ENCODE measurements at places on chromosomes 12 and 14.

GRCh38 chr12:31518680-31519227 is 72.2 kb downstream of the DENND5B start:
- DNase-seq, result no peak

DNA sequence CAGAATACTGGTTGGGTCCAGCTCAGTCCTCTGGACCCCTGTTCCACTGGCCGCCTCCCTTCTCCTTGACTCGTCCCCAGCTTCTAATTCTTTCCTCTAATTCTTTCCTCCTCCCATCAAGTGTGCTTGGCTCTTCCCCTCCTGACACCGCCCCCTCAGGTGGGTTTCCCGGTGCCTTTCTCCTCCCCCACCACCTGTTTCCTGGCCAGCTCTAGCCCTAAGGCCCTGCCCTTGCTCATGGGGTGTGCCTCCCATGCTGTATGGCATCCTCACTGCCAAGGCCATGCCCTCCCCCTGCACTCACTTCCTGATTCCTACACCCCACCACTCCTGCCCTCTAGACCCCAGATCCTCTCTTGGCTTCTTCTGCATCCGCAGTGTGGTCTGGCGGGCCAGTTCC is 12.1 kb upstream of the EML1 start:
- no peak for DNase-seq

DNA sequence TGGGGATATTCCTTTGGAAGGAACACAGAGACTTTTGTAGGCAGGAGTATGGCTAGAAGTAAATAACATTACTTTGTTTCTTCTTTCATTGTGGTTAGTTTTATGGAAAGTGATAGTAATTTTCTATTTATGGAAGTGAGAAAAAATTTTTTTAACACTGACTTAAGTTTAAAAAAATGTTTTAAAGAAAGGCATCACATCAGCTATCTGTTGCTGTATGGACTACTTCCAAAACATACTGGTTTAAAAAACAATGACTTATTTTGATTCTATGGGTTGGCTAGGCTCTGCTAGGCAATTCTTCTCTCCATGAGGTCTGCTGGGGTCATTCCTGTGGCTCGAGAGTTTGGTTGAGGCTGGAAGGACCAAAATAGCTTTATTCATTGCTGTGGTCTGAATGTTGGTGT is 31.7 kb upstream of the SLC38A2 start:
- no peak for DNase-seq

- no peak for DNase-seq
Observed at GRCh38 chr14:73251516-73252215, 14.4 kb downstream of the PAPLN start.

DNA sequence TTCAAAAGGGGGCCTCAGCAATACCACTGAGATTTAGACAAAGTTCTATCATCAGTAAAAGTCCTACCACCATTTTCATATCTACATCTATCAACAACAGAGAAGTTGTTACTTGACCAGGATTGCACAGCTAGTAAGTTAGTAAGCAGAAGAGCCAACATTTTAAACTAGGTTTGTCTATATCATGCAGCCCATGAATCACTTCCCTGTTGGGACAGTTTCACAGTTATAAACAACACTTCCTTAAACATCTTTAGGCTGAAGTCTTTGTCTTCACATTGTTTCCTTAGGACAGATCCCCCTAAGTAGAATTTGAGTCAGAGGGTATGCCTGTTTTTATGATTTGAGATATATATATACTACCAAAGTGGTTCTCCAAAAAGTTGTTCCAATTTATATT is 68.5 kb downstream of the DAO start:
- no peak for DNase-seq

DNA sequence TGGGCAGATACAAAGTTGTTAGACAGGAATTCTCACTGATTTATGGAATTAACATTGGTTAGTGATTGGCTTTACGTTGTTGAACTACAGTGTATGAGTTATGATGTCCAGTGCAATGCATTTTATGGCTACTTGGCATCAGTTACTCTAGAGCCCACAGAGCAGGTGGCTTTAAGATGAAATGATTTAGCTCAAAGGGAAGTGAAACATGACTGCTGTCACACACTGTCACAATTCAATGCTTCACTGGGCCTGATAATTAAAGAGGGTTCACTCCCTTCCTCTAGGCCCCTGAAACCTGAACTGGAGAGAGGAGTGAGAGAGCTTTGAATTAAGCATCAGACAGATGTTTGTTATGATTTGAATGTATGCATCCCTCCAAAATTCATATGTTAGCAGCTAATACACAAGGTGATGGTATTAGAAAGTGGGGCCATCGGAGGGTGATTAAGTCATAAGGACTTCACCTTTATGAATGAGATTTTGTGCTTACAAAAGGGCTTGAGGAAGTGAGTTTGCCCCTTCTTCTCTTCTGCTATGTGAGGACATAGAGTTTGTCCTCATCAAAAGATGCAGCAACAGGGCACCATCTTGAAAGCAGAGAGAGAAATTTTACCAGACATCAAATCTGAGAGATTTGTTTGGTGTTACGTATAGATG is 175.8 kb upstream of the GRIN2B start:
- no peak for DNase-seq

DNA sequence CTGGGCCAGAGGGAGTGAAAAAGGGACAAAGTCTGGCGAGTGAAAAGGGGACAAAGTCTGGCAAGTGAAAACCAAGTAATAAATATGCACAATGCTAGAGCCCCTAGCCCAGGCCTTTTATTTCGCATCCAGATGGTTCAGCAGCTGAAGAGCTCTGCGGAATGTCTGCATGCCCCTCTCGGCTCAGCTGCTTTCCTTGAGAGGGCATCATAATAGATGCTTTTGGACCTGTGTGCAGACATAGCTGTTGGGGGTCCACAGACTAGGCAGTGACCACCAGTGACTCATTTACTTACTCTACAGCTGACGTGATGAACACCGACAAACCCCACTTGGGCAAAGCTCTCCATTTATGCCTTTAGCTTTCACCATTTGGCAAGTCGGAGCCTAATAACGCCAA is 4.3 kb downstream of the NIN start:
- DNase-seq, result no peak

- DNase-seq, result no peak
Observed at GRCh38 chr12:38544330-38545066, 227.9 kb downstream of the ALG10B start.

DNA sequence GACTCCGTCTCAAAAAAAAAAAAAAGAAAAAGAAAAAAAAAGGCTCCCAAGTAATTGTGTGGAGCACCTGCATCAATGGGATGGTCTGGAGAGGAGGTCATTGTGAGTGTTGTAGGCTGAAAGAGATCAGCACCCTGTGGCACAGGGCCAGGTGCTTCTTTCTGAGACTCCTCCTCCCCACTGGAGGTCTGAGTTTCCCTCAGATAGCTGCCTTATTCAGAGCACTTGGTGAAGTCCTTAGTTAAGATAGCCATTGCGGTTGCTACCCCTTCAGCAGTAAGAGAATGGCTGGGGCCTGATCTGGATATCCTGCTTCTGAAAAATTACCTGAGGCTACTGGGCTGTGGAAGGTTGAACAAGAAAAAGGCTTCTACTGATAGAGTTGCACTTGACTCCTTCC is 69.8 kb downstream of the ANO6 start:
- DNase-seq, result no peak

GRCh38 chr14:101853455-101854018 is 92.0 kb downstream of the PPP2R5C start:
- DNase-seq, result no peak

- DNase-seq, result no peak
Observed at GRCh38 chr14:81427348-81428058, 27.4 kb upstream of the STON2 start.

DNA sequence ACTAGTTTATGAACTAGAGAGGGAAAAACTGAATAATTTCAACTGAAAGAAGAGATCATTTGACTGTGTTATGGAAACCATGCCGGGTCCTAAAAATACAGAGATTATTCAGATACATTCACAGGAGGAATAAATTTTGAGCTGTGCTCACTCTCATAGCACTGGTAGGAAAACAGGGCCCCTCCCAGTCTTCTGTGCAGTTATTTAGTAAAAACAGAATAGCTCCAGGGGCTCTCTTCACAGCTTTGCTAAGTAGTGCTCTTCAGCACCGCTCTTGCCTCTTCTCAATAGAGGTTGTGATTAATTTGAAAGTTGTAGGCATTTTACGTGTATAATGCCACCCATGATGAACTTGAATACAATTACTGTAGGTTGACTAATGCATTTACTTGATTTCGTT is 435.9 kb upstream of the PDE3A start:
- no peak for DNase-seq
